Vagina (tissue), 2 donors: ENCODE measurements at places on chromosomes 2 and 18. TPM values are rescaled to one million over a fixed set of nuclear protein-coding genes. Genes with fewer than 3 reads are reported as not detected.

The ATP8B1 gene
- total RNA-seq, result 41.5 TPM

The CFAP210 gene
- total RNA-seq, result 0.49 TPM

The DLX2 gene
- total RNA-seq, result not detected

The GPR45 gene
- not detected for total RNA-seq

The PIAS2 gene
- 17.7 TPM for total RNA-seq

The COX5B gene
- 481 TPM for total RNA-seq
